ENCODE measurements at places on chromosomes 6 and 20.

- no peaks in the 10 kb centered on the region for H3K4me1 ChIP-seq
- no peaks in the 10 kb centered on the region for H3K36me3 ChIP-seq
- DNase-seq: no peak
- no peak overlapping the region for H3K4me3 ChIP-seq
Measured at GRCh38 chr6:3431994-3432393, 24.9 kb downstream of the SLC22A23 start.

- no peak overlapping the region for H3K27ac ChIP-seq
- no peaks in the 10 kb centered on the region for H3K27me3 ChIP-seq
- DNase-seq: no peak
- H3K36me3 ChIP-seq: no peaks in the 10 kb centered on the region
Measured at GRCh38 chr20:61424628-61425420, 172.8 kb downstream of the CDH4 start.

GRCh38 chr6:45253453-45253852 lies 74.7 kb upstream of the RUNX2 start:
- DNase-seq: no peak
- H3K36me3 ChIP-seq: no peaks in the 10 kb centered on the region
- H3K4me1 ChIP-seq: no peaks in the 10 kb centered on the region
- no peak overlapping the region for H3K27ac ChIP-seq

DNA sequence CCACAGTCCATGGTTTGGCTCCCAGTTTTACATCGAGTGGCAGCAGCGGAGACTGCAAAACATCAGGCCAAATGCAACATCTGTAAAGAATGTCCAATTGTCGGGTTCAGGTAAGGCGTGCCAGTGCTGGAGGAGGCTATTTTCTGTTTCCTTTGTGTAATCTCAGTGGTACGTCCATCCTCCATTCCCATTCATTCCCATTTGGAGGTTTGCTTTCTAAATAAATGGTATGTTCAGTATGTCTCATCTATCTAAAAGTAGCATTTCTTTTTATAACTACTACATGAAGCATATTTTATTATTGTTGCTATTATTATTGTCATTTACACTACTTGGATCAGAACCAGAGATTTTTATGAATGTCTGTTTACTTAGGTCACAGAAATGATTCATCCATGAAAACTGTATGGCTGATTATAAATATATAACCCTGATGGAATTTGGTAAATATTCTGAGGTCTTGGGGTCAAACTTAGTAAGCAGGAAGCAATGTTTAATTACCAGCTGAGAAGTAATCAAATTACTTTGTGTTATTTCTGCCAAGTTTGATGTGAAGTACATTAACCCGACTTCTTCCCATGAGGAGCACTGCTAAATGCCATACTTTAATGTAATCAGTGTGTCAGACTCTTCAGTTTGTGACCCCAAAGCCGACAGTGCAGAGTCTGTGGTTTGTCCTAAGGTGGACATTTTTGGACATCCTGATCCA lies 512.9 kb downstream of the UTRN start:
- no peaks in the 10 kb centered on the region for H3K27me3 ChIP-seq
- no peak overlapping the region for H3K4me3 ChIP-seq
- H3K4me1 ChIP-seq: no peaks in the 10 kb centered on the region
- DNase-seq: no peak
- peaks cover 55% of the 10 kb centered on the region for H3K36me3 ChIP-seq

DNA sequence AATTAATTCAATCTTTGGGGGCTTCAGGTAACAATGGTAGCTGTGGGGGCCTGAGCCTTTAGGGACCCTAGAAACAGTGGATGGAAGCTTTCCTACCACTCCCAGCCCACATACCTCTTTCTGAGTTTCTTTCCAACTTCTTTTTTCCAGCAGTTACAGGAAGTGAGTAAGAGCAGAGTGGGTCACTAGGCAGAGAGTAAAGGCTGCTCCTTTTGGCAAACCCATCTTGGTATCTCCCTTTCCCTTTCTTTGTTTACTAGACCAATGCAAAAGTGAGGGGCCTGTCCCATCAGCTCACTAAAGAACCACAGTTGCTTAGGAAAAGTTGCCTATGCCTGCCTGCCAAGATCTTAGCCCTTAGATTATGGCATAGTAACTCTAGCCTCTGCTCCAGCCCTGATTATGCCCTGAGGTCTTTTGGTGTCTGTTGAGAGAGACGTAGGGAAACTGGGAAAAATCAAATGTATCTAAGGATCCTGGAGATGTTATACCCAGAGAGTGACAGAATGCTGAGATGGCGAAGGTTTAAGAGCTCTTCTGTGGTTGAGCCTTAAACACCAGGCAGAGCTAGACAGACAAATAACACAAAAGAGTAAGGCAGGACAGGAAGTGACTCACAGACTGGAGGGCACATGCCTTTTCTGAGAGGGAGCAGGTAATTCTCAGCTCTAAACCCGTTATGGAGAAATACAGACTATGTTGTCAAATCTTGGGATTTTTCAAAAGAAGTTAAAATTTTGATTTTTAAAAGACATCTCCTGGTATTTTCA lies 31.3 kb downstream of the TRMT6 start:
- no peaks in the 10 kb centered on the region for H3K36me3 ChIP-seq
- H3K4me3 ChIP-seq: no peak overlapping the region
- peak; percentile 26 for DNase-seq
- peak overlapping the region; percentile 16 for H3K27ac ChIP-seq
- peaks cover 16% of the 10 kb centered on the region for H3K4me1 ChIP-seq

- peaks cover 53% of the 10 kb centered on the region for H3K36me3 ChIP-seq
- H3K27ac ChIP-seq: peak overlapping the region; percentile 92
- H3K27me3 ChIP-seq: no peaks in the 10 kb centered on the region
- H3K4me3 ChIP-seq: peak overlapping the region; percentile 70
- peaks cover 67% of the 10 kb centered on the region for H3K4me1 ChIP-seq
Measured at GRCh38 chr20:50546729-50547314, 36.6 kb downstream of the PTPN1 start.

DNA sequence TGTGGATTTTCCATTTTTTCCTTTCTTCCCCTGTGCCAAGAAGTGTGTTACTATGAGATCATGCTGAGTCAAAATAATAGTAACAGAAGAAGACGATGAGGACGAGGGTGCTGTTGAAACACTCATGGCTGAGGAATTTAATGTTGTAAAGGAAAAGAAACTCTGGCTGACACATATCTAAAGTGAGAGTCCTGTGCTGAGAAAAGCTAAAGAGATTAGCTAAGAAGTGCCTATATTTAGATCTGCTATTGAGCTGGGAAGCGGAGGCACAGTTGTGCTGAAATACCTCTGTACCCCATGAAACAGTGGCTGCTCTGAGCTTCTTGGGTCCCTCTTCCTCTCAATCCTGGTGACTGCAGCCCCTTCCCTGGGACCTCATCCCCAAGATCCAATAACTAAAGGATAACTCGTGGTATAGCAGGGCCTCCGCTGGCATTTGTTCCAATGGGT lies 1.1 kb upstream of the SYTL3 start:
- peak overlapping the region; percentile 19 for H3K4me3 ChIP-seq
- H3K36me3 ChIP-seq: peaks cover 21% of the 10 kb centered on the region
- peaks cover 73% of the 10 kb centered on the region for H3K4me1 ChIP-seq
- H3K27me3 ChIP-seq: peaks cover 4% of the 10 kb centered on the region
- peak overlapping the region; percentile 99 for H3K27ac ChIP-seq

GRCh38 chr20:17505636-17506517 lies 25.3 kb downstream of the BFSP1 start:
- H3K27me3 ChIP-seq: peaks cover 47% of the 10 kb centered on the region
- peaks cover 2% of the 10 kb centered on the region for H3K36me3 ChIP-seq
- DNase-seq: peak; percentile 45
- H3K4me3 ChIP-seq: peak overlapping the region; percentile 84

GRCh38 chr20:23413862-23414422 lies 7.3 kb downstream of the NAPB start:
- no peak for DNase-seq
- no peak overlapping the region for H3K4me3 ChIP-seq

- no peak overlapping the region for H3K27ac ChIP-seq
- H3K4me3 ChIP-seq: no peak overlapping the region
- H3K36me3 ChIP-seq: peaks cover 47% of the 10 kb centered on the region
- no peaks in the 10 kb centered on the region for H3K27me3 ChIP-seq
- H3K4me1 ChIP-seq: no peaks in the 10 kb centered on the region
- no peak for DNase-seq
Measured at GRCh38 chr6:7224731-7225130, 88.3 kb downstream of the SSR1 start.

DNA sequence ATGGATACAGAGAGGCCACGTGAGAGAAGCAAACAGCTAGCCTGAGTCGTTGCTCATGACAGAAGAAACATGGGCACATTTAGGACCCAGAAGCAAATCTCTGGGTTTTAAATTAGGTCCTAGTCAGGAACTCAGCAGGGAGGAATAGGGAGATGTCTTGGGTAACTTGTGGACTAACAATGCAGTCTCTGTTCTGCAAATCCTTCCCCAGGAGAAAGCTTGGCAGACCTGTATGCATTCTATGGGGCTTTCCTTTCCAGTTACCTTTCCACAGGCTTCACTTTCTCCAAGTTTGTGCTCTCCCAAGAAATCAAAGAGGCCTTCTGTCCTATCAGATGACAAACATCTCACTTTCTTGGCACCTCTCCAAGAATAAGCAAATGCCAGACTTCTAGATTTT lies 47.2 kb upstream of the PLCB4 start:
- no peak overlapping the region for H3K4me3 ChIP-seq
- no peaks in the 10 kb centered on the region for H3K4me1 ChIP-seq
- no peaks in the 10 kb centered on the region for H3K27me3 ChIP-seq
- H3K27ac ChIP-seq: no peak overlapping the region
- no peak for DNase-seq

- H3K27me3 ChIP-seq: peaks cover 35% of the 10 kb centered on the region
- peaks cover 5% of the 10 kb centered on the region for H3K4me1 ChIP-seq
- DNase-seq: no peak
- H3K27ac ChIP-seq: no peak overlapping the region
- H3K36me3 ChIP-seq: no peaks in the 10 kb centered on the region
Measured at GRCh38 chr6:52653151-52653550, 17.8 kb upstream of the TMEM14A start.

GRCh38 chr6:23137611-23138010 lies 568.2 kb downstream of the HDGFL1 start:
- no peaks in the 10 kb centered on the region for H3K36me3 ChIP-seq
- H3K27me3 ChIP-seq: no peaks in the 10 kb centered on the region
- H3K4me3 ChIP-seq: no peak overlapping the region
- H3K4me1 ChIP-seq: no peaks in the 10 kb centered on the region
- H3K27ac ChIP-seq: no peak overlapping the region

- H3K27ac ChIP-seq: no peak overlapping the region
- no peak overlapping the region for H3K4me3 ChIP-seq
Measured at GRCh38 chr20:59788811-59789397, 144.5 kb downstream of the SYCP2 start.

DNA sequence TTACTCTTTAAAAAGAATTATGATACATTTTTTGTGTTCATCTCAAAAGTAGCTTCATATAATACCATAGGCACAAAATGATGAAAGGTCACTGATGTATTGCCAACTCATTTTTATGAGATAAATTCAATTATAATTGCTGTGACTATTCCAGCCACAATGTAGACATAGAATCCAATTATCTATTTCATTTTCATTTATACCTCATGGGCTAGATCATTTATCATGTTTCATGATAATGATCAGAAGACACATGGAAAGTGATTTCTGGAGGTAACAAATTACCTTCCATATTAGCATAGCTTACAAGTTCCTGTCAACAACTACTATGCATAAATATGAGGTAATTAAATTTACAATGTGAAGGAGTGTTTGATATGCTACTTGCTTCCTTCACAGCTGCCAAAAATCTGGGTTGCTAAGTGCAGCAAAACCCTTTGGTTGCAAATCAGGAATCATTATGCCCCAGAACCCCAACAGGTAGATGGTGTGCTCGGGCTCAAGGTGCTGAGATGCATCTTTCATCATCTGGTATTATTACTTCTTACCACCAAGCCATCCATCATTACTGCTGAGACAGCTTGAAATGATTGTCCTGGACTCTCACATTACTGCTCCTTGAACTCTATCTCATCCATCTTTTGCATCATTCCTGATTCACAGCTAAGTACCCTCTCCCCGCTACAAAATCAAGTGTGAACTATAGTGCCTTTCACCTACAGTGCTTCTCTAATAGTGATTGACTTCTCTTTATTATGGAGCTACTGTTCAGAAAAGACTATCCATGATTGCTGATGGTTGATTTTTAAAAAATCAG lies 306.0 kb upstream of the THEMIS start:
- no peaks in the 10 kb centered on the region for H3K36me3 ChIP-seq
- no peak for DNase-seq
- H3K4me1 ChIP-seq: no peaks in the 10 kb centered on the region
- H3K27ac ChIP-seq: no peak overlapping the region

GRCh38 chr6:5599127-5599526 lies 337.8 kb downstream of the FARS2 start:
- no peak overlapping the region for H3K4me3 ChIP-seq
- peaks cover 2% of the 10 kb centered on the region for H3K36me3 ChIP-seq
- H3K4me1 ChIP-seq: no peaks in the 10 kb centered on the region
- no peaks in the 10 kb centered on the region for H3K27me3 ChIP-seq
- no peak overlapping the region for H3K27ac ChIP-seq
- no peak for DNase-seq

- no peak for DNase-seq
- no peaks in the 10 kb centered on the region for H3K27me3 ChIP-seq
- H3K4me1 ChIP-seq: peaks cover 44% of the 10 kb centered on the region
- peaks cover 10% of the 10 kb centered on the region for H3K36me3 ChIP-seq
Measured at GRCh38 chr20:1267809-1268374, 1.8 kb downstream of the SNPH start.

DNA sequence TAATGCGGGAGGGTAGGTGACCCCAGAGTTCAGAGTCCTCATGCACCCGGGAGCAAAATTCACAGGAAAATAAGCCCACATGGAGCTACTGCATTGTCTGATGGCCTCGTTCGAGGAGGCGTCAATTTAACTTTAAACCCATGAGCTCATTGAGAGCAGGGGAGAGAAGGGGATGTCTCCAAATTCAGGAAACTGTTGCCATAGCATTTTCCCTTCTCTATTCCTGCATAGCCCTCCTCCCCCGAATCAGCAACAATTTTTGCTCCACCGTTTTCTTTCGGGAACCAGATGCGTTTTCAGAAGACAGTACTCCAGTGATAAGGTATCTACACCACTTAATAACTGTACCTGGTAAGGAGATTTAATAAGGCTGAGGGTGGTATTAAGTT lies 324 bp upstream of the LAMP5 start:
- H3K27me3 ChIP-seq: peaks cover 65% of the 10 kb centered on the region
- H3K27ac ChIP-seq: no peak overlapping the region
- no peaks in the 10 kb centered on the region for H3K4me1 ChIP-seq
- no peak for DNase-seq

- peaks cover 27% of the 10 kb centered on the region for H3K4me1 ChIP-seq
- no peak for DNase-seq
- peaks cover 54% of the 10 kb centered on the region for H3K27me3 ChIP-seq
- H3K4me3 ChIP-seq: no peak overlapping the region
Measured at GRCh38 chr20:17857639-17858449, 110.8 kb downstream of the SNX5 start.
